ENCODE measurements at places on chromosomes 2 and 18.

- DNase-seq, result no peak
Measured at GRCh38 chr2:213232649-213233437, 51.4 kb upstream of the SPAG16 start.

GRCh38 chr2:24702800-24703199 lies 90.4 kb downstream of the PTRHD1 start:
- no peak for DNase-seq

- no peak for DNase-seq
Measured at GRCh38 chr2:68671961-68672360, 28.6 kb downstream of the PROKR1 start.

DNA sequence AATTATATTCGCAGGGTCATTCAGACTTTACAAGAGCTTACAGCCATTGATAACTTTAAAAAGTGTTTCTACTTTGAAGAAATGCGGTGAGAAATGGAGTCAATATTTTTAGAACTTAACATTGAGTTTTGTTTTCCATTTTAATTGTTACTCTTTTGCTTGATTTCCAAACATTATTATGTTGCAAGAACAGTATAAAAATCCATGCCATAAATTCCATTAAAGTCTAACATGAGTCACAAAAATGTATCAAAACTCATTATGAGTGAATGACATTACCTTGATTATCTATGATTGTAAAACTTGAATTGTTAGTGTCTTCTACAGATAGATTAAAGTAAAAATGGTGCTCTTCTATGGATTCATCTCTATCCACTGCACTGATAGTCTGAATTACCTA lies 92.6 kb downstream of the CDH19 start:
- DNase-seq, result no peak

GRCh38 chr2:223486751-223487150 lies 115.4 kb downstream of the SCG2 start:
- no peak for DNase-seq

GRCh38 chr2:1602278-1603010 lies 141.9 kb downstream of the PXDN start:
- no peak for DNase-seq

GRCh38 chr2:202432776-202433175 lies 56.6 kb downstream of the BMPR2 start:
- no peak for DNase-seq

GRCh38 chr18:24947521-24948305 lies 404.3 kb downstream of the ZNF521 start:
- DNase-seq, result no peak

- no peak for DNase-seq
Measured at GRCh38 chr2:60365556-60365955, 187.9 kb downstream of the BCL11A start.

DNA sequence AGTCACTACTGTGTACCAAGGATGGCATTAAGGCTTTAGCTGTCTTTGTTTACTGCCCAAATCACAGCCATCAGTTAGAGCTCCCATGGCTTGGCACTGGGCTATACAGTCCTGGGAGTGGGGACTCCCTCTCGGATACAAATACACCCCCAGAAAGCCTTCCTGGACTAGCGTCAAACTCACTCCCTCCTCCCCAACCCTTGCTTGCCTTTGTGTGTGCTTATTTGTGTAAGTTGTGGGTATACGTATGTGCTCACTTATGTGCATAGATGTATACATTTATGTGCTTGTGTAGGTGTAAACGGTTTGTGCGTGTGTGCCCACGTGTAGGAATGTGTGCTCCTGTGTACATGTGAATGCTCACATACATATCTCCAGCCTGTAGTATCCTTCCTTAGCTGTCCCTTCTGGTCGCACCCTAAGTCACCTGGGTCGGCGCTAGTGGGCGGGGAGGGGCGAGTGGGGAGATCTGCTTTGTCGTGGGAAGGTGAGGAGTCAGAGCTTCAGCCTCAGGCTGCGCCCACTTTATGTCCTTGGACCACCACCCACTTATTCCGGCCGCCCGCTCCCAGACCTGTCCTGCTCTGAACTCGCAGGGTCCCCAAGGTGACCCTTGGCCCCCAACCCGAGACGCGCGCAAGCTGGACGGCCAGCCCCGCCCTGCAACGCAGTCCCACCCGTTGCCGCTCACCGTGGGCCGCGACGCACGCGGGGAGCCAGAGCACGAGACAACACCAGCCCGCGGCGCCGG lies 461 bp downstream of the PRADC1 start:
- DNase-seq, result no peak

GRCh38 chr2:146370826-146371225 lies 1474.0 kb upstream of the ACVR2A start:
- no peak for DNase-seq

- DNase-seq, result no peak
Measured at GRCh38 chr2:231717281-231718171, 9.2 kb downstream of the PTMA start.

GRCh38 chr2:178994264-178994663 lies 55.7 kb downstream of the CCDC141 start:
- DNase-seq, result no peak

- no peak for DNase-seq
Measured at GRCh38 chr2:236001166-236001828, 166.9 kb downstream of the GBX2 start.

GRCh38 chr2:126686841-126687485 lies 31.0 kb downstream of the GYPC start:
- DNase-seq, result no peak

DNA sequence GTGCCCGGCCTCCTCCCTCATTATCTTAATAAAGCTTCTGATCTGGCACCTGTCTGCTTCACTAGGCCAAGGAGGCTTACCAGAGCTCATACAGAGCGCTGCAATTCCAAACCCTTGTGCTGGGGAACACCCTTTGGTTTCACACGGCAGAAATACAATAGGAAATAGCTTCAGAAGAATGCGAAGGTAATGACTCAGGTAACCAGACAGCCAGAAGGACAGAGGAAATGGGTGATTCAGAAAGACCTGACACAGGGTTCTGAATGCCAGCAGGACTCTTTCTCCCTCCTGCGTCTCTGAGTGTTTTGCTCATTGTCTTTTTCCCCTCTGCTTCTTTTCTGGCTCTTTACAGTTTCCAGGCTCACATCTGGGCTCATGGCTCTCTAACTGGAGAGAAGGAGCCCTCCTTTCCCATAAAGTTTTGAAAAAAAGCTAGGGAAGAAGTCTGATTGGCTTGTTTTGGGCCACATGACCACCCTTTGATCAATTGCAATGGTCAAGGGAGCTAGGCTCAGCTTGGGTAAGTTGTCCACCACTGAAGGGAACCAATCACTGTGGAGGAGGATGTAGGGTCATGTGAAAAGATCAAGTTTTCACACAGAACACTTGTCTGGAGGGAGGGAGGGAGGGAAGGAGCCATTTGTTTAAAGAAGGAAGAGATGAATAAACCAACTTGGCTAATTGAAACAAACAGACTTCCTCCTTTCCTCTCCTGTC lies 90.5 kb upstream of the UPP2 start:
- no peak for DNase-seq

DNA sequence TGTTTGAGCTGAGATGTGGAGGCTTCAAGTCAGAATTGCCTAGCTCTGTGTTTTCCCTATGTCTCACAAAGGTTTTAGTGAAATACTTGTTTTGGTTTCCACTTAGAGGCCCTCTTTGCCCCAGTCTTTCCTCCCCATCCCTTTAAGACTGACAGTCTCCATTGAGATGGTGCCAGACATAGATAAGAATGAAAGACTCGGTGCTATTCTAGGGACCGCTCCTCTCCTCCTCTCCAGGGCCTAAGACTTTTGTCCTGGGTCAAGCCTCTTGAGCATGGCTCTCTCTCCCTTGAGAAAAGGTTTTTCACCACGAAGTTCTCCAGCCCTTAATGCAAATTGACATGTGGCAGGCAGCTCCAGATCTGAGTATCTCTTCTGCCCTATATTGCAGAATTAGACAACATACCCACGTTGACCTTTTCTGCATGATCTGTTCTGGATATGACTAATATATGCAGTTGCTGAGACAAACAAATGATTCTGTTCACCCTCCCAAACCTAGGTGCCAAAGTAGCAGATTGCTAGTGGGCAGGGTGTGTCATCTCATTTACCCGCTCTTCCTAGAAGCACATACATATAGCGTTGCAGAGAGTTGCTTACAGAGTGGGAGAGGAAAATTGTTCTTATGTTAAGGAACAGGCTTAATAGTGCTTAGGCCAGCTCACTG lies 47.5 kb upstream of the ACSL3 start:
- DNase-seq, result no peak

DNA sequence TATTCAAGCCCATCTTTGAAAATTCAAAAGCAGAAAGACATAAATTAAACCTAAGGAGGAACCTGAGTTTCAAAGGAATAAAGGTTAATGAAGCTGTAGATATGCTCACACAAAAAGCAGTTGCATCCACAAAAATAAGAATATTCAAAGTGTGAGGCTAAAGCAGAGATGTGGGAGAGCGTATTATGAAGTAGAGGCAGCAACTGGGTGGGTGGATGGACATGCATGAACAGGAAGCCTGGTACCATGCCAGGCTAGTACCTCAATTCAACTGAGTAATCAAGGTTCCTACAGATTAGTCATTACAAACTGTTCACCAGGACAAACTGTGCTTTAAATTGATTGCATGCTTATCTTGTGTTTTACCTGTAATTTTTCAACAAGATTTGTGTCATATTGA lies 330.0 kb upstream of the PKDCC start:
- no peak for DNase-seq

DNA sequence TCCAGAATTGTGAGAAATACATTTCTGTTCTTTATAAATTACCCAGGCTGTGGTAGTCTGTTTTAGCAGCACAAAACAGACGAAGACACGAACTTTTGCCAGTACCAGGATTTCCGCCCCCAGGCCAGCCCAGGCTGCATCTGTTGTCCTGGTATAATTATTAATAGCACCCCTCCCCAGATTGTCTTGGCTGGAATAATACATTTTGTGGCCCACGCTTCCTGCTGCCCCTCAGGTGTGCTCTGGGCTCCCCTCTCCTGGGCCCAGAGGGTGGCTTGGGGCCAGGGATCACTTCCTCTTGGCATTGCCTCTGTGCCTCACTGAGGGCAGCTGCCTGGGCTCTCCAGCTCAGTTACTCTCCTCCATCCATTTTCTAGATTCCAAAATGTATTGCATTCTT lies 102.1 kb upstream of the HS6ST1 start:
- no peak for DNase-seq

DNA sequence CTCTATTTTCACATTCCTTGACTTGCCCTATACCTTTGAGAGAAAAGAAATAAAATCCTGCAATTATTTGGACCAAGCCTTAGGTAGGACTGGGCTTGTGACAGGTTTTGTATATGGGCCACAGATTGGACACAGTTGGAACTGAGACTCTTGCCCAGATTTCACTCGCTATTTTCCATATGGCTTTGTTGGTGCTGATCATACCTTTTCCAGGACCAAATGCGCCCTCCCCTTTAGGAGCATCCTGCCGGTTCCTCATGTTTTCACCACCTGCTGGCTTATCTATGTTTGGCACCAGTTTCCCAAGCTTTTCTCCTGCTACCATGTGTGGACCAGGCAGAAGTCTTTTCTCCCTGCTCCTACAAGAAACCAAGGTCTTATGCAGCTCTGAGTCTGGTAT lies 494.9 kb downstream of the EPHA4 start:
- no peak for DNase-seq

GRCh38 chr18:37188016-37188791 lies 359.3 kb downstream of the KIAA1328 start:
- no peak for DNase-seq

- no peak for DNase-seq
Measured at GRCh38 chr2:60447943-60448342, 105.5 kb downstream of the BCL11A start.

- DNase-seq, result no peak
Measured at GRCh38 chr18:35077937-35078336, 36.7 kb downstream of the MAPRE2 start.

DNA sequence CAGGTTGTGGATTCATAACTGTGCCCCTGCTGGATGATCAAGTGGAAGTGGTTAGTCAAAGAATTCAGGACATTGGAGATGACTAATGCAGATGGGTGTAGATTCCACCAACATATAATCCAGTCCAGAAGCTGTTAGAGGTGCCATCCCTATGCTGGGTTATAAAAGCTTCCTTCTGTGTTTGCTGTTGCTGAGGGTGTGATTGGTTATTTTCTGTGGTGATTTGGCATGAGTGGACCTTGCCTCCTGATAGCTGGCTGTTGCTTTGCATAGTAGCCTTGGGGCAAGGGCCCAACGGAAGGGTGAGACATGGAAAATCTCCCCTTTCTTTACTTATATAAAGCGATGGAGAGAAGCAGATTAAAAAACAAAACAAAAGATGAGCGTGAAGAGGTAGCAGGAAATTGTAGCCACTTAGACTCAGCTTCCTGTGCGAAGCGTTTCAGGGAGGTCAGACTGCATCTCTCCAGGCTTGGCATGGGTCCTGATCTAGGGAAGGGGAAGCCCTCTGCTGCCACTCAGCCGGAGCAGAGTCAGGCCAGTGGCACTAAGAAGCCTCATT lies 190.4 kb downstream of the FMNL2 start:
- DNase-seq, result no peak

GRCh38 chr2:7706791-7707190 lies 789.6 kb downstream of the RNF144A start:
- DNase-seq, result no peak

DNA sequence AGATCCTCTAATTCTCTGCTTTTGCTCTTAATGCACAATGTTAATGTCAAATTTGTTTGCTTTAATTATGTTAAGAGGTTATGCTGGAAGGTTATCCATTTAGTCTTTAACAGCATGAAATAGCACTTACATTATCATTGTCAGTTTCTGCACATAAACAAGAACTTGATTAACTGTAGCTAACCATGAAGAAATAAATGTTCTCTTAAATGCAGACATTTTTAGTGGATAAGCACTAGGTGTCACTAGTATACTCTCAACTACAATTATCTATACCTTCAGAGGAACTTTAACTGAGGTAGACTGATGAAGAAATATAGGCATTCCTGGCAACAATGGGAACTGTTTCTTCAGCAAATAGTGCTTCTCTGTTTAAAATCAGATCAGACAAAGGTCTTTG lies 178.8 kb upstream of the CHST9 start:
- DNase-seq, result no peak

DNA sequence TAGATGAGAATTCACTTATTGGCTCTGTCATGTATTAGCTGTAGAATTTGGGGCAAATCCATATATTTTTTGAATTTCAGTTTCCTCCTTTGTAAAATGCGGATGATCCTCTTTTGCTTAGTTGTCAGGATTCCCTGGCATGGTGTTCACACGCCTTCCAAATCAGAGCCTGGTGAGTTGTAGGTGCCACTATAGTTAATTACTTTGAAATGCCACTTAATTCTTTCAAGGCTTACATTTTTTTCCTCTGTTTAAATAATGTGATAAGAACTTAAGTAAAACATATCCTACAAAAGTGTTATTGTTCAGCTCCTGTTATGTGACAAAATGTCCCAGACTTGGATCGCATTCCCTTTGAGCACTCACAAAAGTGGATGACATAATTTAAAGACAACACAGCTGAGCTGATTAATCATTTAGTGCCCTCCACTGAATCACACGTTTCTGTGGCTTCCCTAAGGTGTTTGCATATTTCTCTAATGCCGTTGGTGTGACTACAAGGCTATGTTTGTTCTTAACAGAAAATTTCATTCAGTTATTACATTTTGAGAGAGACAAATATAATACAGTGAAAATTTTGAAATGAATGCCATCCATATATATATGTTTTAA lies 471.2 kb upstream of the CHST9 start:
- DNase-seq, result no peak

- DNase-seq, result no peak
Measured at GRCh38 chr2:109052922-109053321, 63.9 kb upstream of the EDAR start.

- no peak for DNase-seq
Measured at GRCh38 chr18:21820033-21820810, 79.6 kb downstream of the MIB1 start.

Data from right renal pelvis (tissue), 4 donors.